ENCODE measurements at places on chromosomes 12 and 14.

- DNase-seq: no peak
Measured at GRCh38 chr12:59580050-59580449, 15.8 kb upstream of the SLC16A7 start.

DNA sequence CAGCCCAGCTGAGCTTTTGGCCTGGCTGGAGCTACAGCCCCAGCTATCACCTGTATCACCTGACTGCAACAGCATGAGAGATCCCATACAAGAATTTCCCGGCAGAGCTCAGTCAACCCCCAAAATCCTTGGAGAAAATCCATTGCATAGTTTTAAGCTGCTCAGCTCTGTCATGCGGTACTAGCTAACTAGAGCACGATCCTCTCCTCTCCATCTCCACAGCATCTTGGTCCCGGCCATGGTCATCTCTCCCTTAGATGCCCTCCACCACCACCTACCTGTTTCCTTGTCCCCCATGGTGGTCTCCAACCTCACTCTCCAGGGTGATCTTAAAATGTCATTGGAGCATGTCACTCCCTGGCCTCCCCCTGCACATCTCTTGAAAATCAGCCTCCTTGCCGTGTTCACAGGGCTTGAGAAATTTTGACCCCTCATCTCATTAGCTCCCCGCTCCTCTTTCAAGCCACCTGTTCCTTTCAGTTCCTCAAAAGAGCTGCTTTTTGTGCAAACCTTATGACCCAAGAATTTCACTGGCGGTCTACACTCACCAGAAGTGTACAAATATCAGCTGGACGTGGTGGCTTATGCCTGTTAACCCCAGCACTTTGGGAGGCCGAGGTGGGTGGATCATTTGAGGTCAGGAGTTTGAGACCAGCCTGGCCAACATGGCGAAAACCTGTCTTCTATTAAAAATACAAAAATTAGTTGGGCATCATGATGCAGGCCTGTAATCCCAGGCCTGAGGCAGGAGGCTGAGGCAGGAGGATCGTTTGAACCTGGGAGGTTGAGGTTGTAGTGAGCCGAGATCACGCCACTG lies 8.1 kb upstream of the CLMN start:
- DNase-seq: no peak

DNA sequence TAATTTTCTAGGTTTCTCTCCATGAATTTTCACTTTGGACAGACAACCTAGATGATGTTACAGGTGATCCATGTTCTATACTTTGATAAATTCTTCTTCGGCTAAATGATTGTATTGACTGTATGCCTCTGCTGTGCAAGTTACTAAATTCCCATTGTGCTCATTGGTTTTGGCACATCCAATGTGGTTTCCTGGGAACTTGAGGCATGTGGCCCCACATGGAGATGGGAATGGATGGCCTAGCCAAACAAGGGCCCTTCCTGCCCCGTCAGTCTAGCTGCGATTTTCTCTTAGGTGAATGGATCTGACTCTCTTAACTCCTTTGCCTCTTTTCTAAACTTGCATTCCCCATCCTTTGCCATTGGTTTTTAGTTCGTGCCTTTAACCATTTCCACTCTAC lies 186.2 kb downstream of the PELI2 start:
- DNase-seq: no peak

GRCh38 chr12:24470050-24470449 lies 478.9 kb downstream of the BCAT1 start:
- no peak for DNase-seq

GRCh38 chr12:123998344-123998990 lies 25.5 kb downstream of the ZNF664 start:
- DNase-seq: no peak

GRCh38 chr14:67584978-67585377 lies 15.1 kb downstream of the PIGH start:
- no peak for DNase-seq

DNA sequence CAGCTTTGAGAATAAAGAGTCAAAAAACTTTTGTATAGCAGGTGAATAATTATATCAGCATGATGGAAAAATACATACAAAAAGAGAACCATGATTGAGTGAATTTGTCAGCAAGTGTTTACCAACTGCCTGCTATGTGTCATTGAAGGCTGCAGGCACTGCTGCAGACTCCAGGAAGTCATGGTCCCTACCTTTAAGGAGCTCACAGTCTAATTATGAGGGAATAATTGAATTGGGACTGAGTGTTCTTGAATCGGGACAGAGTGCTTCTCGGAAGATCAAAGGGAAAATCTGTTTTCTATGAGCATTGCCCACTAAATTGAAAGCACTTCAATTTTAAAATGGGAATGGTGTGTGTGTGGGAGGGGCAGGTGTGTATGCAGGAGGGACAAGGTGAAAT lies 9.5 kb downstream of the OR10AD1 start:
- no peak for DNase-seq

DNA sequence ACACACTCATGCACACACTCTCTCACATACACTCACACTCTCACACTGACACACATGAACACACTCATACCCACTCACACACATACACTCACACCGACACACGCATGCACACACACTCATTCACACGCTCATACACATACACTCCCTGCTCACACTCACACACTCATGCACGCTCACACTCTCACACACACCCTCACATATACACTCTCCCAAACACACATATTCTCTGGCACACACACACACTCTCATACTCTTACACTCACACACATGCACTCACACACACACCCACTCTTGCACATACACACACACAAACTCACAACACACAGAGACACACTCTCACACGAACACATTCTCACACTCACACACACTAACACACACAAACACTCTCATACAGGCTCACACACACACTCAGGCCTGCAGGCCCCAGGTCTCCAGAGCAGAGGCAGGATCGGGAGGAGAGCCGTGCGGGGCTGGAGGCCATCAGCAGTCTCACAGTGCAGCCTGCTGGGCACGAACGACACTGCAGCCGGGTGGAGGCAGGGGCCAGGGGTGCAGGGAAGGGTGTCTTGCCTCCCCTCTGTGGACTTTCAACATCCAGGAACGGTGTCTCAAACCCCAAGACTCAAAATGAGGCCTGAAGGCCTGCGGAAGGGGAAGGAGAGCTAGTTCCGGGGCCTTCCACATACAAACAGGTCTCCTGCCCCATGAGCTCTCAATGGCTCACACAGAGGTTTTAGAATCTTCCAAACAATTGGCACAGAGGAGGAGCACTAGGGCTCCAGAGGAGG lies 148.7 kb downstream of the ANO2 start:
- peak; percentile 35 for DNase-seq

GRCh38 chr12:123245678-123246077 lies 12.4 kb downstream of the MTRFR start:
- DNase-seq: no peak

- no peak for DNase-seq
Measured at GRCh38 chr12:93698307-93699092, 21.3 kb downstream of the CRADD start.

GRCh38 chr14:90753456-90754005 lies 62.7 kb downstream of the TTC7B start:
- no peak for DNase-seq

DNA sequence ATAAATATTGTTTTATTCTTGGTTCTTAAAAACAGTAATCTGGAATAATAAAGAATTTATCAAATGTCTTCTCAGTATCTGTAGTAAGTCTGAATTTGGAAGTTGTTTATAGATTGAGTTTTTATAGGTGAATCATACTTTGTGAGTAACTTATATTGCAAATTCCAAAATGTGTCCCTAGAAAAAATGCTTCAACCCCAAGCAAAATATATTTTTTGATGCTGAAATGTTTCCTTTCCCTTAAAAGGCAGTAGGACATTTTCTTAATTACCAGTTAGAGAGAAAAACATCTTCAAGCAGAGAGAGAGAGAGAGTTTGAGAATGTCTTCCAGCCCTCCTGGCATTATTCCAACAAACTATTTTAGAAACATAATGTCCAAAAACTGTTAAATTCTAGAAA lies 37.9 kb downstream of the PELI2 start:
- DNase-seq: no peak

- DNase-seq: no peak
Measured at GRCh38 chr14:93005135-93005813, 82.3 kb downstream of the CHGA start.

- DNase-seq: no peak
Measured at GRCh38 chr12:112191840-112192321, 66.5 kb downstream of the TRAFD1 start.

DNA sequence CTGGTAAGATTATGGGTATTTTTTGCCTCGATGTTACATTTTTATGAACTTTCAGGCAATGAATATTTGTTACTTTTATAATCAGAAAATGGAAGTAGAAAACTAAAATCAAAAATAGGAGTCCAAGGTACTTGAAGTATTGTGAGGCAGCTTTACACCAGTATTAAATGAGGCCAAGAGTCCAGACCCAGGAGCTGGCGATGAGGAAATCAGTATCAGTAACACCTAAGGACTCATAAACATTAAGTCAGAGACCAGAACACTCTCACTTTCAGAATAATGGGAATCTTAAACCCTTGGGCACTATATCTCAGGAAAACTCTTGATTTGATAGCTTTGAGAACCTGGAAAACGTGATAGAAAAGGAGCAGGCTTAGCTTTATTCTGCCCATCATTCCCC lies 208.8 kb downstream of the GXYLT1 start:
- peak; percentile 82 for DNase-seq

GRCh38 chr14:80003138-80003537 lies 208.2 kb downstream of the DIO2 start:
- DNase-seq: no peak

GRCh38 chr12:48788524-48788853 lies 400 bp downstream of the ADCY6 start:
- DNase-seq: no peak

DNA sequence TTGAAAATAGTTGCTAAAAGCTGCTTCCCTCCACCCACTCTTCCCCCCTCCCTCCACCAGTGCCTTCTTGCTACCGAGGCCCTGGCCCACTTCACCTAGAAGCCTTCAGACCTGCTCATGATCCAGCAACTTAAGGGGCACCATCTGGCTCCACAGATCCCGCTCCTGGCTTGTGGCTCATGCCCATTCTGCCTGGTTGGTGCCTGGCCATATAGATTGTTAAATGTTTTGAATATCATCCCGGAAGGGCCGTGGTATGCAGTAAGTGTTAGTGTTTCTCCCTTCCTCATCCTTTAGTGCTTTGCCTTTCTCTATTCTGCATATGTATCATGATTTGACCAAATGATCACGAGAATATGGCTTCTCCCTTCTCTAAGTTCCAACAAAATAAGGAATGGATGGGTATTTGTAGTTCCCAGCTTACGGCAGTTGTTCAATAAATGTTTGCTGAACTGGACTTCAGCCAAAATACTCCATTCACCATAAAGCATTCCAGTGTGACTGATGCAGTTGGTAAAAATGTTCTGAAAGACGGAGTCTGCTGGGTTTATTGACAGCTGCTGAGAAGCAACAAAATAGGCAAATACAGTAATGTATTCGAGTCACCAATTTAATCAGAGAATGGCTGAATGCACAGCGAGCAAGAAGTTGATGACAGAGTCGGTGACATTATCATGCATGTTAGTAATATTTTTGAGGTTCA lies 30.7 kb downstream of the GRIP1 start:
- DNase-seq: no peak

DNA sequence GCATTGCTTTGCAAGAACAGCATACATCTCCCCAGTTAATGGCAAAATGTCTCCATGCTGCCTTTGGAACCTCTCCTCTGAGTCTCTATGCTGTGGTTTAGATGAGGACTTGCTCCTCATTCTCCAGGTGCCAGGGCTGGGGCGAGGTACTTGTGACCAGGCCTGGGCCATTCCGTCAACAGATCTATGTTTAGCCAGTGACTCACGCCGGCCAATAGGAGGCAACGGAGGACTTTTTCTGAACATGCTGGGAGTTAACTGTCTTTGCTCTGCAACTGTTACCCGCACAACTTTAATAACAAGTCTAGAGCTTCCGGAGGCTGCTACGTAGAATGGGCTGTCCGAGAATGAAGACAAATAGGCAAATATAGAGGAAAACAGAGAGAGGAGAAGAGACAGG lies 214.2 kb downstream of the GLT1D1 start:
- DNase-seq: no peak

- DNase-seq: no peak
Measured at GRCh38 chr12:100565987-100566545, 7.4 kb upstream of the GAS2L3 start.

DNA sequence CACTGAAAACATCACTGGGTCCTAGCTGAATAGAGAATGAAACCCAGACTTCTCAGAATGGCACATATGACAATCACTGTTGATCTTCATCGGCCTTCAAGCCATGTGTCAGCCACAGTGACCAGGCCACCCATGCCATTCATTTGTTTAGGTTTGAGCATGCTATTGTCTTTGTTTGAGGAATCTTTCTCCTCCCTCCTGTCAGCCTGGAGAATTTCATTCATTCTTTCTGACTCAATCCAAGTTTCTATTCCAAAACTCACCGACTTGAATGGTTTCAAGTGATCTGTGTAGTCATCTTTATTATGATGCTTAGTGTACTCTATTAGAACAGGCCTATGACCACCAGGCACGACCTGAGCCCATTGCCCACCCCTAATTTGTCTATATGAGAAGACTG lies 106.3 kb downstream of the ETNK1 start:
- DNase-seq: no peak

- no peak for DNase-seq
Measured at GRCh38 chr12:17949558-17950141, 140.3 kb downstream of the RERGL start.

DNA sequence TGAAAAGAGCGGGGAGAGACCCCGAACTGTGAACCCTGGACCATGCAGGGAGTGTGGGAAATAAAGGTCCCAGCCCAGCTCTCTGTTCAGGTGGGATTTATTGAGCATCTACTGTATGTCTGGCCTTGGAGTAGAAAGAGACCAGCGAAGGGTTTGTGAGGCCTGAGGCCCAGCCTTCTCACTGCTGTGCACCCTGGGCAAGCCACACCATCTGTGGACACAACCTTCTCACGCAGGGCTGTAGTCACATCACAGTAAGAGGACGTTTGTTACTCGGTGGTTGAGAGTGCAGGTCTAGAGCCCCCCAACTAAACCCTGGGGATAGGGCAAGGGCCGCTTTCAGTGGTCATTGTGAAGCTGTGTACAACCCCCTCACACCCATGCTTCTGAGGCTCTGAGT lies 18.2 kb downstream of the FAM222A start:
- no peak for DNase-seq

DNA sequence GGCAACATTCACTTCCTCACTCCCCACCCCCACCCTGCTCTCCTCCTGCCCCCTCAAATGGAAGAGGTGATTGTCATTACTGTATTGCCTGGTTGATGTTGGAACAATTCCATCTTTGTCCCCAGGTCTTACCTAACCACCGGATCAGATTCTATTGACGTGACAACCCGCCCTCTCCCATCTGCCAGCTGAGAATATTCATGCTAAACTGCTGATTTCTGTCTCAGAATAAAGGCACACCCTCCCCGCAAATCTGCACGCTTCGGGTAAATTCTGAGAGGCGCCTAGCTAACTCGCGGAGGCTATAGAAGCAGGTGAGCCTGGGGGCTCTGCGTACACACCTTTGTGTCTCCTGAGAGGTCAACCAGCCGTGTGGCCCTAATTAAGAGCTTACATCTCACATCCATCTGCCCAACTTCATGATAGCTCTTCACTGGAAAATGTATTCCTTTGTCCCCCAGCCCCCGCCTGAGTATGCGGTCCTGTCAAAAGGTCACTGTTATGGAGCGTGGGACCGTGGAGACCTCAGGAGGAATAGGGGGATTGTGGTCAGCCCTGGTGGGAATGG lies 1054.3 kb downstream of the VRK1 start:
- no peak for DNase-seq
